Temporal lobe (tissue), 4 donors: ENCODE measurements at places on chromosomes 11 and 22. TPM values are rescaled to one million over a fixed set of nuclear protein-coding genes. Genes with fewer than 3 reads are reported as not detected.

RIC3 gene
- total RNA-seq = 23.1 TPM

OR5B21 gene
- total RNA-seq = not detected

IFTAP gene
- total RNA-seq = 36.4 TPM

SLN gene
- 27.0 TPM for total RNA-seq

LRRC74B gene
- total RNA-seq = not detected

CRYBB3 gene
- total RNA-seq = not detected

C22orf31 gene
- total RNA-seq = not detected

HPX gene
- 1.5 TPM for total RNA-seq

MUC5B gene
- not detected for total RNA-seq

POU2AF2 gene
- not detected for total RNA-seq

OR52R1 gene
- total RNA-seq = not detected

TIMP3 gene
- total RNA-seq = 18.2 TPM

MYOD1 gene
- not detected for total RNA-seq

HBB gene
- 155 TPM for total RNA-seq

NPTXR gene
- total RNA-seq = 20.9 TPM

SYT12 gene
- total RNA-seq = 0.98 TPM

SCGB1D4 gene
- not detected for total RNA-seq

FREY1 gene
- total RNA-seq = 0.25 TPM

ROBO4 gene
- 3.9 TPM for total RNA-seq

DAGLA gene
- total RNA-seq = 7.4 TPM

GPHA2 gene
- not detected for total RNA-seq

SMIM35 gene
- total RNA-seq = not detected

OR2AG1 gene
- total RNA-seq = not detected

ZC3H12C gene
- total RNA-seq = 17.2 TPM

LRP5 gene
- 12.5 TPM for total RNA-seq

DDTL gene
- total RNA-seq = not detected

BATF2 gene
- not detected for total RNA-seq

LRRC10B gene
- total RNA-seq = 2.5 TPM

SMARCB1 gene
- total RNA-seq = 30.0 TPM

INSC gene
- total RNA-seq = not detected

C22orf42 gene
- total RNA-seq = not detected

TRIM5 gene
- total RNA-seq = 3.4 TPM

SLC35F2 gene
- total RNA-seq = 30.7 TPM

APOL1 gene
- 0.74 TPM for total RNA-seq

CYB5R2 gene
- total RNA-seq = 2.2 TPM

OR8D1 gene
- total RNA-seq = not detected

DRD2 gene
- 0.25 TPM for total RNA-seq

ADAMTS15 gene
- total RNA-seq = 2.5 TPM

SLC15A3 gene
- 2.0 TPM for total RNA-seq

MOV10L1 gene
- total RNA-seq = 2.5 TPM

PHETA2 gene
- 2.5 TPM for total RNA-seq
